ENCODE measurements at places on chromosomes 5 and 9.

DNA sequence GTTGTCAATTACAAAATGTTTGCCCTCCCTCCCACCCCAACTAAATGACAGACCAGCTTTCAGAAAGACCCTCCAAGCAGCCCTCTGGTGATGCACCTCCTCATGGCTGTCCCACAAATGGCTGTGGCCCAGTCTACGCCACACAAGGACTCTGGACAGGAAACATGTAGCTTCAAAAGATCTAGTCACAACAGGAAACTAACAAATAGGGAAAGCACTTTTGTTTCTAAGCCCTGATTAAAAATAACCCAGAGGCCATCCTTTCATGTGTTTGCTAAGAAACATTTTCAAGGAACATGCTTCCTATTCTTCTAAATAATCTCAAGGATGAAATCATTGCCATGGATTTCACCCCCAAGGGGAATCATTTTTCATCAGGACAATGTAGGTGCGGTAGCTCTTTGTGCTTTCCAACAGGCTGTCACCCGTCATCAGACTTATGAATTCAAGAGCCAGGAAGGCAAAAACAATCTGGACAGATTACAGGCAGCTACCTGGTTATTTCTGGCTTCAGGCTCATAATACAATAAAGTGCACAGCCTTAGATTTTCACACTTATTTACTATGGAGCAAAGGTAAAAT lies 20.1 kb downstream of the PCSK1 start:
- DNase-seq = no peak

DNA sequence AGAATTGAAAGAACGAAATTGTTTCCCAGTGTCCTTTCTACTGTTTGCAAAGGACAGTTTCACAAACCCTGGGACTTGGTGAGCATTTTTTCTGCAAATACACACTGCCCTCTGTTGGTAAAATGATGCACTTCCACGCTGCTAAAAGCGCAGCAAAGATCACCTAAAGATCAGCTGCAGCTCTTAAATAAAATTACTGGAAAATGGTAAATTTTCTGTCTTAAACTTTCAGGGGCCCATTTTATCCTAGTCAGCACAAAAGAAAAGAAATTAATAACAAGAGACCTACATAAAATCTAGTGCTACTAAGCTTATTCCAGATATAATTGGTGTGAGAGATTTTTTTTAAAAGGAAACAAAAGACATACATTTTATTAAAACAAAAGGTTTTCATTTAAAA lies 566.0 kb downstream of the CAAP1 start:
- DNase-seq = peak; percentile 78

GRCh38 chr5:125189531-125189941 lies 443.1 kb upstream of the ZNF608 start:
- peak; percentile 47 for DNase-seq

DNA sequence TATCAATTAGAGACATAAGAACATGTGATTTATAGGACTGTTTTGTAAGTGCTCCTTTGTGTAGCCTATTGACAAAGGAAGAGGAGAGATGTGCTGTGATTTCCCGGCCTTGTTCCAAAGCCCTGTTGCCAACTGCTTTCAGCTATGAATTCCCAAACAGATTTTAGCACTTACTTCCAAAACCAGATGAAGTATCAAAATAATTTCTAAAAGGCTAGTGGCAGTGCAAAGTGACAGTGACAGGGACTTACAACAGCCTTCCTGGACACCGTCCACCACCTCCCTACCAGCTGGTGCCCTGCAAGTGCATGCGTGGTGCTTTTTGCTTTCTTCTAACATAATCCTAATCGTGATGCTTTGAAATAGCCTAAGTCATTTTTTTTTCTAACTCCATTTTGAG lies 254.1 kb upstream of the ACTBL2 start:
- no peak for DNase-seq

DNA sequence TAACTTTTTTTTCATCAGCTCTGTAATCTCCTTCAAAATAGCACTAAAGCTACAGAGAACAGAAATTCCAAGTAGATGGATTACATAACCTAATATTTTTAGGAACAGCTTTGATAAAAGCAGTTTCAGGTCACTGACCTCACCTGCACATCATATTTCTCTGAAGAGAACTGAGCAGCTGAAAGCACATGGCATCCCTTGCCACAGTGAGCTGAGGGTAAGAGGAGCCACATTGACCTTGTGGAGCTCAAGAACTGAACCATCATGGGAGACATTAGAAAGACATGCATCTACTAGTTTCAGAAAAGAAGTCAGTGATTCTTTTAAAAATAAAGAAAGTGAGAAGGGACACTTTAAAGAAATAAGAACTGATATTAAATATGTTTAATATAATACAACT lies 222.7 kb downstream of the CFAP90 start:
- no peak for DNase-seq

GRCh38 chr9:122228568-122229484 lies at the start of gene LHX6:
LHX6 (minus strand) TSS chr9:122228957; CDS start chr9:122228740, 217 bp downstream.
- DNase-seq = peak; percentile 36

GRCh38 chr9:101566904-101567724 lies 27.7 kb downstream of the PPP3R2 start:
- DNase-seq = peak; percentile 52

DNA sequence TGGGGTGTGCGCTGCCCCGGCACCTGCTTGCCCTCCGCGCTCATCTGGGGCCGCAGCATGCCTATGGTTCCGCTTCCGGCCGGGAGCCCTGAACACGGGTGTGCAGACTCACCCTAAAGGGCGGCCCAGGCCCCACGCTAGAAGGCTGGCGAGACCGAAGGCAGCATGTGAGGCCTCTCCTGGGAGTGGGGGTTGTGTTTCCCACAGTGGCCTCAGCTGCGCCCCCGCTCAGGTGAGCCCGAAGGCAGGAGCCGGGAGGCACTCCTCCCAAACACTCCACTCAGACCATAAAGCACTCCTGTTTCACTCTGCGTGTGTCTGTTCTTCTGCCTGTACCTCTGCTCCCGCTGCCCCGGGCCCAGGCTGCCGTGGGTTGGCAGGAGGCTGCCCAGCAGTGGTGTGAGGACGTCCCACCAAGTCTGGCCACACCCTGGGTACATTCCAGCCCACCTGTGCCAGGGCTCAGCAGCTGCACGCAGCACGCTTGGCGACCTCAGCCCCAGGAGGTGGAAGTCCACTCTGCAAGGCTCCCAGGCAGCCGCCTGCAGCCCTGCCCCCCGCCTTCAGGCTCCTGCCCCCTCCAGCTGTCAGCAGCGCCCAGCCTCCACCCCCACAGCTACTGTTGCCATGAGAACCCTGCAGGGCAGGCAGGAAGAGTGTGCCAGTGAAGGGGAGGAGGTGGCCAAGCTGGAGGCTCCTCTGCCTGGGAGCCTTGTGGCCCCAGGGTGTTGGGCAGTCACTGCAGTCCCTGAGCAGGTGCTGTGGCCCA lies 1.2 kb upstream of the AJM1 start:
- DNase-seq = peak; percentile 53

- no peak for DNase-seq
These were observed 5.0 kb upstream of the POLR1E start for GRCh38 chr9:37480759-37481158.

DNA sequence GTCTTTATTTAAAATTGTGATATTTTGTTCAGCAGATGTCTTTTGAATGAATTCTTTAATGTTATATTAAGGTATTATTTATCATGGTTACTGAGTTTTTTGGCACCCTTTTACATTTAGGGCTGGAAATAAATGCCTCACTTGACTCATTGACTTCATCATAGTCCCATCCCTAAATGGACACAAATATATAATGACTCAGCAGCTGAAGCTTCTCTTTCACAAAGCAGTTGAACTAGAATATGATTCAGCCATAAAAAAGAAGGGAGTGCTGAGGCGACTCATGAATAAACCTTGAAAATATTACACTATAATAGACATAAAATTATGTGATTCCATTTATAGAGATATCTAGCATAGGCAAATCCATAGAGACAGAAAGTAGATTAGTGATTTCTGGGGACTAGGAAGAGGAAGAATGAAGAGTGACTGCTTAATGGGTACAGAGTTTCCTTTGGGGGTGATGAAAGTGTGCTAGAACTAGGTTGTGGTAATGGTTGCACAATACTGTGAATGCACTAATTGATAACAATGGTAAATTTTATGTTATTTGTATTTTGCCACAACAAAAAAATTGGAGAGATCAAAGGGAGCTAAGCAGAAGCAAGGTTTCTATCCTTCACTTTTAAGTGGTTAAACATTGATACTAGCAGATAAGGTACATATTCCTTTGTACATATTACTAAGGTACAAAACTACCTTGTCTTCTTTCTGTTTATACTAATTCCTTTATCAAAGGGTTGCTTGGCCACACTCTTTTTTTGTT lies 449.6 kb downstream of the NTRK2 start:
- DNase-seq = peak; percentile 14

DNA sequence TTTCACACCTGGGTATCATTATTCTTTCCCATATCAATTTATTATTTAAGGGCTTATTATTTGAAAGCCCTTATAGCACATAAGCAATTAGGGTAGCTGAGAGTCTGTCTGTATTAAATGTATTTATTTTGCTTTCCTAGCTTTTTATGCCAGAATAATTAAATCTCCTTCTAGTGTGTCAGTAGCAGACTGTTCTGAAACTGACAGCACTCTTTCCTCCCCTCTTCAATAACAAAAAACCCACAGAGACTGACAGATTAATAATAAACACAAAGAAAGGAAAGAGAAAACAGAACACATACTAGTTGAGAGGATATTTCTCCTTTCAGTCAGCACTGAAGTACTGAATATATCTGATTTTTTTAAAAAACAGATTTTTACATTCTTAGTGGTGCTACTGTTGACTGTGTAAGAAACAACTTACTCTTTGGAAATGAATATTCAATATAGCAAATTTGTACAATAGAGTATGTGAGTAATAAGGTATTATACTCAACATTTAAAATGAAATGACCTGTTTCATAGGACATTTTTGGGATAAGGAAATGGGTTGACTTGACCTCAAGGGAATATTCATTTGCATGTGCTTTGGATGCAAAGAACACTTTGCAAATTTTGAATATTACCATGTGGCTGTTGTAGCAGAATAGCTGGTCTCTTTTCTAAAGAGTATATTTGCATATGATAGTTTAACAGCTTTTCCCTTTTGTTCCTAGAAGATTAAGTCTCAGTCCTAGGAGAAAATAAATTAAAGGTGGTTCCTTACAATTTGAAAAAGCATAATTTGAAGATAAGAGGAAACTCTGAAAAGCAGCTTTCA lies 208.3 kb downstream of the SPATA31D1 start:
- no peak for DNase-seq

- no peak for DNase-seq
These were observed 28.7 kb upstream of the TIMD4 start for GRCh38 chr5:156991714-156992113.

- no peak for DNase-seq
These were observed 615 bp downstream of the RACK1 start for GRCh38 chr5:181243018-181243563.

DNA sequence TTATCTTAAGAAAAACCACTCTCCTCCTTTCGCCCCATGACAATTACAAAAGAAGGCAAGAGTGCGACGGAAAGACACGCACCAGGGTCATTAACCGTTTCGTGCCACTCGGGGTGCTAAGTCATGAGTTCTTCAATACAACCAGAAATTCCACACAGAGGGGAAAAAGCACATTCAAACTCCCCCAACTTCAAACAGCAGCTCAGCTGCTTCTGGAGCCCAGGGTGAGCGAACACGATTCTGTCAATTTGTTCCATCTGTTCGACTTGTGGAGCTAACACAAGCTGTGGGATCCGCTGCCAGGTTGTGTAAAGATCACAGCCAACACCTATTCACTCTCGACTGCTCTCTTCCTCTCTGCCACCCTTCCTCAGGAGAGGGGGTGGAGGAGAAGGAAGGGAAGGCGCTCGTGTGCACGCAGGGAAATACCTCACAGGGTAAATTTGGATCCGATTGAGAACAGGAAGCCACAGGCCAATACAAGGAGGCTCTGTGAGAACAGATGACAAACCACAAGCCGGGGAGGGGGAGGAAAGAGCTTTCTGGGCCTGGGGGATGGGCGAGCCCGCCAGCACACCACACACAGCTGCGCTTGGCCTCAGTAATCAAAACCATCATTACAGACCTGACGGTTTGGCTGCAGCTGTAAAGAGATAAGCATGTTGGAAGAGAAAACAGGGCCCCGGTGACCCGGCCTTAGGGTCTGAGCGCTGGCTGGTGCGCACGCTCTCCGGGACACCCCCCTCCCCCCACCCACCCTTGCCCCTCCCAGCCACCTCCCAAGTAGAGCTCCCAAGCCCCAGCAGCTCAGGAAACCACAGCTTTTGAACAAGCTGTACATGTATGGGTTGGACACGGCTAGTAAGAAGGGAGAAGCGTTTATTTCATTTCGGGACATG lies 54.3 kb downstream of the PTCH1 start:
- DNase-seq = peak; percentile 97

DNA sequence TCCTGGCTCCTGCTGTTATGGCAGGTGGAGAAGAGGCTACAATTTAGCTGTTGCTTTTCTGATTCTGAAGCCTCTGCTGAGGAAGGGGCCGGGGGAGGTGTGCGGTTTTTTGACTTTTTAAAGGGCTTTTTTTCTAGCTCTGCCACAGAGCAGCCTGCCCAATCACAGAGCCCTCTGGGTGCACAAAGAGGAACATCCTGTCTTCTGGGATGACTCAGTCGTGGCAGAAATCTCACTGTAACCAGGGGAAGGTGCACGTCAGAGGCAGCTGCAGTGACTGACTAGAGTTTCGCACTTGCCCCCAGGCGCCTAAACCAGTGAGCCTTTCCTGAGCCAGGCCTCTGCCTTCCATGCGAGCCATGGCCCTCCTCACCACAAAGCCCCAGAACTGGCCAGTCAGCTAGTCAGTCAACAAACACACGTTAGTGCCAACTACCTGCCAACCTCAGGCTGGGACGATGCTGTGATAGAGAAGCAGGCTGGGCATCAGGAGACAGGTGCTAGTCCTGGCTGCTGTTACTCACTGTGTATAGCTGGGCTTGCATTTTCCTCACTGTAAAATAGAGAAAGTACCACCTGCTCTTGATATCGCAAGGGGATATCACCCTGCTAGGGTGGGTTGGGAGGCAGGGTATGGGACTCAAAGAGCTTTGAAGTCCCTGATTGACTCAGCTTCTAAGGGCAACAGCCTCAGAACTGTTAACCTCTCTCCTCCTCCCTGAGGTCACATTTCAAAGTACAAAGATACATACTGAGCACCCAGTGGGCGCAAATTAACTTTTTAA lies 2.2 kb downstream of the AKNA start:
- peak; percentile 84 for DNase-seq

DNA sequence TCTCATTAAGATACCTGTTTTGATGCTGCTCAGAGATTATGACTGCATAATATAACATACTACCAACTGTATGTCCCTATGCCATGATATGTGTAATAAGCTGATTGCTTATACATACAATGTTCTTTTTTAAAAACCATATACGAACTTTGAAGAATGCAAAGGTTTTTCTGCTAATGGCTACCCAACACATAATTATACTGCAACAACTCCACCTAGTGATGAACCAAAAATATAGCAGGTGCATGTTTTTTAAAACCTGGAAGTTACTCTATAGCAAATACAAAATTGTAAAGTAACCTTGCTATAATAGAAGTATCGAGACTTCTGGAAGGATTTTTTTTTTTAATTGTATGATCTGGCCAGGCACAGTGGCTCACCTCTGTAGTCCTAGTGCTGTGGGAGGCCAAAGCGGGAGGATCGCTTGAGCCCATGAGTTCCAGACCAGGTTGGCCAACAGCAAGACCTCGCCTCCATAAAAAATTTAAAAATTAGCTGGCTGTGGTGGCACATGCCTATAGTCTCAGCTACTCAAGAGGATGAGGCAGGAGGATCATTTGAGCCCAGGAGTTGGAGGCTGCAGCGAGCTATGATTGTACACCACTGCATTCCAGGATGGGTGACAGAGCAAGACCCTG lies 49.1 kb downstream of the HOMER1 start:
- peak; percentile 40 for DNase-seq

GRCh38 chr5:174572591-174572990 lies 151.8 kb upstream of the MSX2 start:
- DNase-seq = peak; percentile 7
